ENCODE measurements at places on chromosomes 3 and 15. TPM values are rescaled to one million over a fixed set of nuclear protein-coding genes. Genes with fewer than 3 reads are reported as not detected.

CA12 gene
- total RNA-seq: 0.08 TPM

TMEM207 gene
- not detected for total RNA-seq

SMAD6 gene
- 0.05 TPM for total RNA-seq

ZMYND10 gene
- total RNA-seq: 0.96 TPM

DNAJC19 gene
- total RNA-seq: 69.6 TPM

GP5 gene
- total RNA-seq: 0.23 TPM

SLC51A gene
- not detected for total RNA-seq

ENTPD3 gene
- not detected for total RNA-seq

KLF15 gene
- total RNA-seq: 0.22 TPM

PLA2G4D gene
- total RNA-seq: not detected

GRCh38 chr3:45473841-45474240 lies 85.5 kb downstream of the LARS2 start:
- DNase-seq: no peak

- DNase-seq: no peak
These were observed 57.0 kb downstream of the NEK10 start for GRCh38 chr3:27312044-27312668.

DNA sequence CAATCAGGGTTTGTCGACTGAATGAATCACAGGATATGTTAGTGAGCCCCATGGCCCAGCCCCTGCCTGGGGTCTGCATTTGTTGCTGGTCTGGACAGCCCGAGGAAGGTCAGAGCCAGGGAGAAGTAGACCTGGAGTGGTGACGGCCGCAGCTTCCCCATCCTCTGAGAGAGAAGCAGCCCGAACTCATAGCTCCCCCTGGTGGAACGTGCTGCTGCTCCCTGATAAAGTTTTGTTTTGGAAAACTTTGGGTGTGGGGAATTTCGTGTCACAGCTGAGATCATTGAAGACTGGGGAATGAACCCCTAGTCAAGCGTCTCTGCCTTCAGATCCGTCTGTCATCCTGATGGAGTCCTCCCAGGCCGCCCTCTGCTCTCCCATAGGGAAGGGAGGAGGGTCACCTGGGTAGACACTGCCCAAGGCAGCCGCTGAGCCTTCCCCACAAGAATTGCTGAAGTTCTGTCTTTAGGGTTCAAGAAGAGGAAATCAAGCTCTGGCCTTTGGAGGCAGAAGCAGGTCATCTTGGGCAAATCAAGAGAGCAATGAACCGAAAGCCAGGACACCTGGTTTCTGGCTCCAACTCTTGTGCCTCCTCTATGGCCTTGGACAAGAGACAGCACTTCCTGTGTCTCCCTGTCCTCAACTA lies 60.5 kb downstream of the GLDN start:
- no peak for DNase-seq

GRCh38 chr3:137105277-137105977 lies 147.6 kb downstream of the IL20RB start:
- no peak for DNase-seq

DNA sequence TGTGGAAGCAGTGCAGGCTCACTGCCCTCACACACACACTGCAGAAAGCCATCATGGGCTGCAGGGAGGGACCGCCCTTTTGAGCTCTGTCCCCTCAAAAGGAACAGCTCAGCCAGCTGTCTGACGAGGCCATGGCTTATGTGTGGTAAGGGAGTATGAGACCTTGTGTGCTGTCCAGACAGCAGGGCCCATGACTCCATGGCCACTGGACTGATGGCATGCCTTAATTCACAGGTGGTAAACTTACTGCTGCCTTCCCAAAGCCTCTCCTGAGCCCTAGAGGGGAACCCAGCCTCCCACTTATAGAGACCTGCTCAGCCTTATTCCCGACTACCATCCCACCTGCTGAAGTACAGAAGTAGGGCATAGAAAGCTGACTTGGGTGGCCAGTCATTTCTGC lies 5.6 kb downstream of the FAM240A start:
- DNase-seq: no peak

- DNase-seq: no peak
These were observed 278.1 kb upstream of the CHRNA7 start for GRCh38 chr15:31752065-31752762.

- no peak for DNase-seq
These were observed 23.9 kb upstream of the ST3GAL6 start for GRCh38 chr3:98739266-98739665.

DNA sequence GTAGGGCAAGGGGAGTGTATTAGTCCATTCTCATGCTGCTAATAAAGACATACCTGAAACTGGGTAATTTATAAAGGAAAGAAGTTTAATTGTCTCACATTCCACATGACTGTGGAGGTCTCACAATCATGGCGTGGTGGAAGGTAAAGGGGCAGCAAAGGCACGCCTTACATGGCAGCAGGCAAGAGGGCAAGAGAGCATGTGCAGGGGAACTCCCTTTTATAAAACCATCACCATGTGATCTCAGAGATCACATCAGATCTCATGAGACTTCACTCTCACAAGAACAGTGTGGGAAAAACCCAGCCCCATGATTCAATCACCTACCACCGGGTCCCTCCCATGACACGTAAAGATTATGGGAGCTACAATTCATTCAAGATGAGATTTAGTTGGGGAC lies 41.4 kb downstream of the SUMF1 start:
- no peak for DNase-seq

DNA sequence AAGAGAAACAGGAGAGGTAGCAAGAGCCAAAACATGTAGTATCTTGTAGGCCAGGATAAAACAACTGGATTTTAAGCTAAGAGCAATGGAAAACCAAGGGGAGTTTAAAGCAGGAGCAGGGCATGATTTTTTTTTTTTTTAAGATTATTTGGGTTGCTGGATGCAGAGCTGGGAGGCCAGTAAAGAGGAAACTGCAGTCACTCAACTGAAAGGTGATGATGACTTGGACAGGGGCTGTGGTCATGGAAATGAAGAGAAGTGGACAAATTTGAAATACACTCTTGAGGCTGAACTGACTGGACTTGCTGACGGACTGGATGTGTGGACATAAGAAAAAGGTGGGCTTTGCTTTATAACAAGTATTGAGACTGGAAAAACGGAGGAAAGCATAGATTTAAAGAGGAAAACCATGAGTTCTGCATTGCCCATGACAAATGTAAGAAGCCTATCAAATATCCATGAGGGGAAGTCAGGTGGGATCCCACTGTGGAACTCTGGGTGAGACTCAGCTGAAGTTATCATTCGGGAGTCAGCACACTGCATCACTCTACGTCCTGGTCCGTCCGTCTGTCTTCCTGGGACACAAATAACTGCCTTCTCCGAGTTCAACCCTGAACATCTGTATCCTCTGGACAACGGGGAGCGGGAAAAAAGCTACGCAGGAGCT lies 688 bp downstream of the XPC start:
- no peak for DNase-seq

DNA sequence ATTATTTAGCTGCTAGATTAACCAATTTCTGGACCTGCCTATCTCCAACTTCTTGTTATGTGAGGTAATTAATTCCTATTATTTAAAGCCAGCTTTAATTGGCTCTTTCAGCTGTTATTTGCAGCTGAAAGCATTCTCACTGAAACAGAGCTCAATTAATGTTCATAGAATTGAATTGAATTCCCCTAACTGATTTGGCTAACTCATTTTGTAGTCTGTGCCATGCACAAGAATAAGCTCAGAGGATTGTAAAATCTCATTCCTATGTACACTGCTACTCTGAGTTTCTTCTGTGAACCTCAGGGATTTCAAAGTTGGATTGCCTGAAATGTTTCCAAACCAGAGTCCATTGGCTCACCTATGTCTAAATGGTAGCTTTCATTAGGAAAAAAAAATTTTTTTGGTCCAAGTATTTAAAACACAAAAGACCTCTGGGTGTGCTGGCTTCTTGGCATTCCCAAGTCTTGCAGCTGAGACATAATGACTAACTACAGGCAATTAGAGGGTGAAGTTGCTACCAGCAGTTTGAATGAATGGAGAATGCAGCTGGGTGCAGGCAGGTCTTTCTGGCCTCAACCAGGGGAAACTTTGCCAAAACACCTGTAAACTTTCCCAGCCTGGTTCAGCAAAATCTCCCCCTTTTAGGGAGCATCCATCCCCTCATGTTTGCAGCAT lies 134.3 kb downstream of the EDEM1 start:
- no peak for DNase-seq

GRCh38 chr3:172847292-172847691 lies 96.8 kb downstream of the ECT2 start:
- no peak for DNase-seq

DNA sequence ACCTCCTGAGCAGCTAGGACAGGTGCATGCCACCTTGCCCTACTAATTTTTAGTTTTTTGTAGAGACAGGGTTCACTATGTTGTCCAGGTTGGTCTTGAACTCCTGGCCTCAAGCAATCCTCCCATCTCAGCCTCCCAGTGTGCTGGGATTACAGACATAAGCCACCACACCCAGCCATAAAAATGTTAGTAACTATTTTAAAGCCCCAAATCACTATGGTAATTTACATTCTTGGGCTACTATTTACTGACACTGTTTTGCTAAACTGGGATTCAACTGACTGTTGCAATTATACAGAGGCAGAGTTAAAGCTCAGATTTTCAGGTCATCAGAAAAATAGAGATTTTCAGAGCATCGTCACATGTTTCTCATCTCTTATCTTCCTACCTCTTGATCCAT lies 258.6 kb downstream of the FEZF2 start:
- no peak for DNase-seq

DNA sequence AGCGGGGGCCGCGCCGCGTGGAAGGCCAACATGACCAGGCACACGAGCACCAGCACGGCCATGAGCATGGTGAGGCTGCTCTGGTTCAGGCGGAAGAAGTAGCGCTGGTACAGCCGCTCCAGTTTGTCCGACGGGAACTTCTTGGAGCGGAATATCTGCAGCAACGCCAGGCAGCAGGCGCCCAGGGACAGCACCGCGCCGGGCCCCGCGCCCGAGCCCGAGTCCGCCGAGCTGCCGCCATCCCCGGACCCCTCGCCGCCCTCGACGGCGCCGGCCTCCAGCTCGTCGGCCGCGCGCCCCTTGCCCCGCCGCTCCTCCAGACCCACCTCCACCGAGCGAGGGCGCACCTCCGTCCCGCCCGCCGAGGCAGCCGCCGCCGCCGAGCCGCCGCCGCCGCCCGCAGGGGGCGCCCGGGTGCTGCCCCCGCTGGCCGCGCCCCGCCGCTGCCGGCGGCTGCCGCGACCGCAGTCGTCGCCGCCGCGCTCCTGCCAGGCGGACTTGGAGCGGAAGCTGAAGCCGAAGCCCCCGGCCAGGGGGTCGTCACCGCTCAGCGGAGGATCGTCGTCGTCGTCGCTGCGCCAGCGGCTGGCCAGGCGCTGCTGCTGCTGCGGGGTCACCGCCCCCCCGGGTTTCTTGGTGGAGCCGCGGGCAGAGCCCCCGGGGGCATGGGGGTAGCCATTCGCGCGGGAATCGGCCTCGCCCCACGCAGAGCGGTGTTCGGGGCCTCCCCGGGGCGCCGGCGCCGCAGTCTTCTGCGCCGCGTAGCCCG lies 957 bp downstream of the ADCY5 start:
- DNase-seq: no peak

GRCh38 chr3:62803276-62803675 lies 71.9 kb downstream of the CADPS start:
- no peak for DNase-seq

Measured in activated T-cell treated with anti-CD3 and anti-CD28 coated beads, Interleukin-2, amount 50 U/mL, for 4 hours (primary cell).